Epithelial cell of esophagus (primary cell): ENCODE measurements at places on chromosomes 11 and 22.

DNA sequence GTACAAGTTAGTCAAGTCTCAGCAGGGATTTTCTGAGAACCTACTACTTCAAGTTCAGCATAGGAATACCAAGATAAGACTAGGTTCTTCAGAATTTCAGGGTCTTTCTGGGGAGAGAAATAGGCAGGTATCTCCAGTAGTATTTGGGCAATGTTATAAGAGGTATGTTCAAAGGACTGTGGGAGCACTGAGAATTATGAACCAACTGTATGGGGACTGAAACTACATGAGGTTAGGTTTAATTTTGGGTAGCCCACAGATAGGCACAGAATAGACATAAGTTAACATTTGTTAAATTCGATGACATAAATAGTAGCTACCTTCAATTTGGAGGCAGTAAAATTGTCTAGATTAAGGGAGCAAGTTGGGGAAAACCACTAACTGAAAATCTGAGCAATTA lies 9.2 kb upstream of the GAB2 start:
- DNase-seq = no peak

DNA sequence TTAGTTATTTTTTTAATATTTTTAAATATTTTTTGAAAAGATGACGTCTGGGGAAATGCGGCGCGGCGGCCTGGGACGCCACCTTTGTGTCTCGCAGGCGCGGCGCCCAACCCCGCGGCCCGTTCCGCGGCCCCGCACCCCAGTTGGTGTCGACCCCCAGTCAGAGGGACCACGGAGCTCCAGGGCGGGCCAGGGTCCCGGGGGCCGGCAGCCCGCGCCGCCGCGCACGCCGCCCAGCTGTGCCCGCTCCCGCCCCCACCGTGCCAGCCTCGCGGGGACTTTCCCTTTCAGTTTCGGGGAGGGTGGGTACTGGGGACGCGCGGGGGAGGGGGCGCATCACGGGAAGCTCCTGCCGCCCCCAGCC lies 1.6 kb downstream of the CCND1 start:
- no peak for DNase-seq

GRCh38 chr11:9750551-9750950 lies 86.7 kb downstream of the SWAP70 start:
- peak; percentile 49 for DNase-seq

GRCh38 chr11:16226245-16226644 lies 130.1 kb downstream of the SOX6 start:
- DNase-seq = peak; percentile 84

- no peak for DNase-seq
Observed at GRCh38 chr22:21754523-21754922, 18.9 kb upstream of the YPEL1 start.

- peak; percentile 41 for DNase-seq
Observed at GRCh38 chr11:77374108-77374507, 72.6 kb upstream of the GDPD4 start.

- DNase-seq = no peak
Observed at GRCh38 chr11:70473873-70474690, 75.8 kb downstream of the CTTN start.

DNA sequence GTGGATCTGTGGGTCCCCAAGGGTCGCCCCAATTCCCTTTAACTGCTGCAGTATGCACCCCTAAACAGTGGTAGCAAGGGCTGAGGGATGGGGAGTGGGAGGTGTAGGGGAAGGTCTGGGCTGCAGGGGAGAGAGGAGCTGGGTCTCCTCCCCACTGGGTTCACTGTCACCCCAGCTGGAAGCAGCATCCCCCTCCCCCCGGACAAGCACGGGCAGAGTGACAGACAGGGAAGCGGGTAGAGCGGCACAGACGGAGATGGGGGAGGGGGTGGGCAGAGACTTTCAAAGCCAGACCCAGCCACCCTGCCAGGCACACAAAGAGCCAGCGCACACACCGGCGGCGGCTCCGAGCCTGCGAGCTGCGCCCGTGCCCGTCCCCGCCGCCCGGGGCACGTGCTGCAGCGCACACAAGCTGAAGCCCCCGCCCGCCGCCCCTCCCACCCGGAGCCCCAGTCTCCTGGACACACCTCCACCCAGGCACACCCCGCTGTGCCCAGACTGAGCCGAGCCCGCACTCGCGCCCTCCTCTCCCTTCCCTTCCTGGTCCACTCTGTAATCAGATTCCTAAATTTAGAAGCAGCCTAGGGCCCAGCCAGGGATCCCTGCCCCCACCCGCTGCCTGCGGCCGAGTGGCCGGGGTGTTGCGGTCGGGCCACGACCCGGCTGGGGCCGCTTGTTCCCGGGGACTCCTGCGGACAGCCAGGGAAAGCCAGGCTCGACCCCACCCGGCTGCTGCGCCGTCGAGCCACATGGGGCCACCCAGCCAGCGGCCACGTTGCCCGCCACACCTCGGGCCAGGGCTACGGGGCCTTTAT lies 935 bp upstream of the RCOR2 start:
- peak; percentile 41 for DNase-seq

GRCh38 chr11:115238791-115239190 lies 265.4 kb downstream of the CADM1 start:
- peak; percentile 62 for DNase-seq

DNA sequence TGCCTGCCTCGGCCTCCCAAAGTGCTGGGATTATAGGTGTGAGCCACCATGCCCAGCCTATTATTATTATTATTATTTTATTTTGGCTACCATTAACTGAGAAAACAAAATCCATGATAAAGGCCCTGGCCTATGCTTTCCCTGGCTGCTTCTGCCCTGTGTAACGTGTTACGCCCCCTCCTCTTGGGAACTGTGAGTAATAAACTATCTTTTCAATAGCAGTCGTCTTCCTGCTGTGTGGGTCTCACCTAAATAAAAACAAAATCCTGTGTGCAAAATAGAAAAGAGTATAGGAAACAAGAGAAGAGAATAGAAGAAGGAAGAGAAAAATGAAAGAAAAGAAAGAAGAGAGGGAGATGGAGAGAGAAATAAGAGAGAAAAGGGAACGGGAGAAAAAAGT lies 237.0 kb downstream of the MIAT start:
- no peak for DNase-seq

DNA sequence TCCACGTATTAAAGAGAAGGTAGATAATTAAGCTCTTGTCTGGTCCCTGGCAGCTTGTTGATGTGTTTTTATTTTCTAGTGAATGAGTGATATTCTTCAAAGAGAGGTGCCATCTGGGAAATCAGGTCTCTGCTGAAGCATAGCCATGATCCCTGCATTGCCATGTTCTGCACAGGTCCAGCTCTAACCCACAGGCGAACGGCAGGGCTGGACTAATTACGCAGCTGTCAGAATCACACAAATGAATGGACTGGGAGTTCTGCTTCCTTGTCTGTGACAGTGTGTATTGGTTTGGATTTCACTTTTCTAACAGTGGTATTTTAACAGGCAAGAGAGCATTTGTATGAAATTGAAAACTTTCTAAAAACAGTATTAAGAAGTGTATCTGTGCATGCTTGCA lies 235.6 kb downstream of the FAT3 start:
- DNase-seq = no peak

GRCh38 chr11:131038597-131038996 lies 122.3 kb upstream of the SNX19 start:
- peak; percentile 67 for DNase-seq

DNA sequence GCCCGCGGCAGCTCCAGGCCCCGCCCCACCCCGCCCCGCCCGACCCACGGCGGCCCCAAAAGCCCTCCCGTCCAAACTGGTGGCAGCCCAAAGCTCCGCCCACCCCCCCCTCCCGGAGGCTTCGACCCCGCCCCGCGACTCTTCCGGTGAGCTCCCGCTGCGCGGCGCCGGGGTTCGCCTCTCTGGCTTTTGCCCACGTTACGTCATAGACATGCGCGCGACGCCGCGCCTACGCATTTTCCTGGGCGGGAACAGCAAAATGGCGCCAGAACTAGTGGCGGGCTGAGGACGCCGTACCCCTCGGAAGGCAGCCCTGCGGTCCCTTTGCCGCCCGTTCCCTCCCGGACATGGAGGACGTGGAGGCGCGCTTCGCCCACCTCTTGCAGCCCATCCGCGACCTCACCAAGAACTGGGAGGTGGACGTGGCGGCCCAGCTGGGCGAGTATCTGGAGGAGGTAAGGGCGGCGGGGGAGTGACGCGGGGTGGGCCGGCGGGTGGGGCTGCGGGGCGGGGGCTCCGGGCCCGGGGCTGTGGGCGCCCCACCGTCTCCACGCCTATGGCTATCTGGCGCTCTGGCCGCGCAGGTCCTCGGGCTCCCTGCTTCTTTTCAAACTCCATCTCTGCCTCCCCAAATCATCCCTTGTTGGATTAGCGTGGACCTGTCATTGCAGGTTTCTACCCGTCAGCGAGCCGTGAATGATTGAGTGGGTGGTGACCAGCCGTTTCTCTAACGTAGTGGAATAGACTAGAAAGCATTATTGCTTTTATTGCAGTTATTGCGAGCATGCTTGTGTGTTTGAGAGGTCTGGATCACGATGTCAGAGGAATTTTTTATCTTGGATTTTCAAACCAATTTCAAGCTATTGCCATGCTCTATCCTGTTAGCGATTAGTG lies at the start of gene NCAPH2:
Gene NCAPH2 (plus strand): TSS at position 234 of the 894 bp plus-strand sequence. CDS start 114 bp downstream, at position 348.
- peak; percentile 98 for DNase-seq

DNA sequence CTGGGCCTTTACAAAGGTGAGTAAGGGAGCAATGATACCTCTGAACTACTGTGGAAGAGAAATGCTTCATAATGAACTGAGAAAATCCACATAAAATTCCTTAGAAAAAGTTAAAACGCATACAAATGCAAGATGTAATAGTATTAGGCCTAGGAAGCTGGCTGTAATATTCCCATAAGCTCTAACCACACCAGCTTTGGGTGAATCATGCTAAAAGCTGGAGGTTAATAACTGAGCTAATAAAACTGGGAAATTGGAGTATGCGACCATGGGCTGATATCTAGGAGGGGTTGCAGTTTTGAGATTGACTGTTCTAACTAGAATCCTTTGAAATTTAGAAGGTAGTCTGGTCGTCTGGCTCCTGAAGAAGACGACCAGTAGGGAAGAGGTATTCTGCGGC lies 28.6 kb upstream of the RCE1 start:
- no peak for DNase-seq
